Naive thymus-derived CD4-positive, alpha-beta T cell (primary cell): ENCODE measurements at places on chromosomes 6 and 20. TPM values are rescaled to one million over a fixed set of nuclear protein-coding genes. Genes with fewer than 3 reads are reported as not detected.

GRCh38 chr6:70955441-70956190 lies 1.2 kb downstream of the B3GAT2 start:
- peak; percentile 81 for DNase-seq

- DNase-seq, result no peak
These were observed 1.0 kb upstream of the HCK start for GRCh38 chr20:32050851-32051556.

- no peak for DNase-seq
These were observed 278.7 kb upstream of the PRND start for GRCh38 chr20:4443016-4443415.

DNA sequence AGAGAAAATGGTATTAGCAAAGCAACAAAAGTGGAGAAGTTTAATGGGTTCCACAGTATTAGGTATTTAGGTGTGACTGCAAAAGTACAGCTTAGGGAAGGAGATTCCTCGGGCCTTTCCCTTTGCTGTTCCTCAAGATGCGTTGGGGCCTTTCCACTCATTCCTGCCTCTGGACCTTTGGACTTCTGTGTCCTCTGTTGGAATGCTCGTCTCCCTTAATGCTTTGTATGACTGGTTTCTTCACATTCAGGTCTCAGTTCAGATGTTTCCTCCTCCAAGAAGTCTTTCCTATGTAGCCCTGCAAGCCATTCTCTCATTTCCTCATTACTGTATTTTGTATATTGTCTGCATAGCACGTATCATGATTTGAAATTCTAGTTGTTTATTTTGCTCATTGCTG lies 39.6 kb downstream of the CTNNBL1 start:
- no peak for DNase-seq

DNA sequence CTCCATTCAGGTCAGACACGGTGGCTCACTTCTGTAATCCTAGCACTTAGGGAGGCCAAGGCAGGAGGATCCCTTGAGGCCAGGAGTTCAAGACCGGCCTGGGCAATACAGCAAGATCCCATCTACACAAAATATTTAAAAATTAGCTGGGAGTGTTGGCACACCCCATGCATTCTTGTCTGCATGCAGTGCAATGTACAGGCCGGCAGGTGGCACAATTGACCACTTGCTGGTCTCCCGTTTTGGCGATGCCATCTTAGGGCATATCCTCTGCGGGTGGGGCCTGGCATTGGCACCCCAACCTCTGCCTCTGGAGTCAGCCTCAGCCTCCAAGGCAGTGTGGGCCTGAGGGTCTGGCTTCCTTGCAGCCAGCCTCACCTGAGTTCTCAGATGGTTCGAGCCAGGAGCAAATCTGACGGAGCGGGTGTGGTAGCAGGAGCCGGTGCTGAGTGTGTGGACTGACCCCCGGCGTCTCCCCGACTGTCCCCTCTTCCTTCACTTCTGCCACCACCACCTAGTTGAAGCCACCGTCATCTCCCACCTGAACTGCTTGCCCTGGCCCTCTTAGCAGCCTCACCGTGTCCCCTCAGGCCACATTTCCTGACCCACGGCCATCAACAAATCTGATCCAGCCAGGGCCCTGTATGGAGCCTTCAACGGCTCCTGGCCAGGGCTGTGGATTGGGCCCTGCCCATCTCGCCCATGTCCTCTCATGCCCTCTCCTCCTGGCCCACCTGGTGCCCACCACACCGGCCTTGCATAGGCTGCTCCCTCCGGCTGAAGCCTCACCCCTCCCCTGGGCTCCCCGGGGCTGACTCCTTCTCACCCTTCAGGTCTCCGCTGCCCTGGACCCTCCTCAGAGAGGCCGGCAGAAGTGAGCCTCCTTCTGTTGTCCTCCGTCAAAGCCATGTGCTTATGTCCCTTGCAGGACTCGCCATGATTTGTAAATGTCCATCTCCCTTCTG lies 44.0 kb downstream of the EFCAB8 start:
- DNase-seq, result peak; percentile 54

DNA sequence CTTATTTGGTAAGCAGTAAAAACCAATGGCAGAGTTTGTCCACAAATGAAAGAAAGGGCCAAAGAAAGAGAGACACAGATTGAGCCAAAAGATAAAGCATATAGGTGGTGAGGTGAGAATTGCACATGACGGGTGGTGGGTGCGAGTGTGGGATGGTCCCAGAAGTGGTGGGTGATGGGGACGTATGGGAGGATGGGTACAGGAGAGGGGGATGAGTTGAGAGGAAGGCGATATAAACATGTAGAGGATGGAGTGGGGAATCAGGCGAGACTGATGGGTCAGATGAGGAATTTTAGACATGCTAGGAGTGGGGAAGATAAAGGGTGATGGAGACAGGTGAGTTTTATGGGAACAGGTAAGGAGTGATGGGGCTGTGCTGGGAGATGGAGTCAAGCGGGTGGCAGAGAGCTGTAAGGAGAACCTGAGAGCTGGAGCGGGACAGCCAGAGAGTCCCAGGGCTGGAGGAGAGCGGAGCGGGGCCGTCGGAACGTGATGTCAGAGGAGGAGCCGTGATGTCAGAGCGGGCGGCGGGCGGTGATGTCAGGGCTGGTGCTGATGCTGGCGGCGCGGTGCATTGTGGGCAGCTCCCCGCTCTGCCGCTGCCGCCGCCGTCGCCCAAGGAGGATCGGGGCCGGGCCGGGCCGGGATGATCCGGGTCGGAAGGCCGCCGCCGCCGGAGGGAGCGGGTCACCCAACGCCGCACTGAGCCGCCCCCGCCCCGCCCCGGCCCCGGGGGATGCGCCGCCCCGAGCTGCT lies at the start of gene TTBK1:
TTBK1 (plus strand) TSS at position 574 of the 756 bp plus-strand sequence. CDS start 3,180 bp downstream, outside the sequence.
- peak; percentile 49 for DNase-seq

GRCh38 chr6:34338811-34339210 lies 53.7 kb downstream of the NUDT3 start:
- DNase-seq, result no peak

GRCh38 chr20:32439132-32439829 lies 81.2 kb downstream of the ASXL1 start:
- no peak for DNase-seq

DNA sequence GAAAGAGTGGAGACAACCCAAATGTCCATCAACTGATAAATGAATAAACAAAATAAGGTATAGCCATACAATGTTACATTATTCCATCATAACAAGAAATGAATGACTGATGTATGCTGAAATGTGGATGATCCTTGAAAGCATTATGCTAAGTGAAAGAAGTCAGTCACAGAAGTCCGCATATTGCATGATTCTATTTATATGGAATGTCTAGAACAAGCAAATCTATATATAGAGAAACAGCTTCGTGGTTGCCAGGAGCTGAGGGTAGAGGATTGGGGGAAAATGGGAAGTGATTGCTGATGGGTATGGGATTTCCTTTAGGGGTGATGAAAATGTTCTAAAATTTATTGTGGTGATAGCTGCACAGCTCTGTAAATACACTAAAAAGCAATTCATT lies 196.8 kb downstream of the ATXN1 start:
- no peak for DNase-seq

DNA sequence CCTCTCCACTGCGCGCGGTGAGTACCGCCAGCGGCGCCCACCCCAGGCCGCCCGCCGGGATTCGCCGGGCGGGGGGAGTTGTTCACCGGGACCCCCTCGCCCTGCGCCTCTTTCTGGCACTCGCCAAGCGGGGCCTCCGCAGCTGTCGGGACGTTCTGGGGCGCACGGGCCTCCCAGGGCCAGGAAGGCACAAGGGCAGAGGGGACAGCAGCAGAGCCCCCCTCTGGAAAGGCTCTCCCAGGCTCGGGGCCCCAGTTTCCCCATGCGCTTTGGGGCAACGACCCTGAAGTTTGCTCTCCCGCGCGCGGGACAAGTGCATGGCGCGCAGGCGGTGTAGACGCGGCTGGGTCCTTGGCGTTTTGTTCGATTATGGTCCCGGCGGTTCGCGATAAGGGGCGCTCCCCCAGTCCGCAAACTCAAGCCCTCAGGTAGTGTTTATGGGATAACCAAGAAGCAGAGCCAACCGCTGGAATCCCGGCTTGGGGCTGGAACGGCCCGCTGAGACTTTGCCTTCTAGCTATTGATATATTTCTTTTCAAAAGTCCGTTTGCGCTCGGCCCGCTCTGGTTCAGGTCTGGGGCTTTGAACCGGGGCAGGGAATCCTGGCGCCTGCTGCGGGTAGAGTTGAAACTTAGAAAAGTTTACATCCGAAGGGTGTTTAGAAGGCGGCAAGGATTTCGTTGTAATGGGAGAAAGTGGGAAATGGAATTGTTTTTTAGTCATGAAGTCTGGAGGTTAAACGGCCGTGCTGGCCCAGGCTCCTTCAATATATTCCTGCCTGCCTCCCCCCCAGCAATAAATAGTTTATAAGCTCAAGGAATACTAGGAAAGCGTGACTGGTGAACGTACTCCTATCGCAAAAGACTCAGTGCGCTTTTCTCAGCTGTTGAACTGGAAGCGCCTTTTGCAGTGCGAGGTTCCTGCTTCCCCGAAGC lies 595 bp downstream of the EYA2 start:
- DNase-seq, result no peak

GRCh38 chr6:33739571-33739970 lies 7.1 kb downstream of the IP6K3 start:
- DNase-seq, result no peak

DNA sequence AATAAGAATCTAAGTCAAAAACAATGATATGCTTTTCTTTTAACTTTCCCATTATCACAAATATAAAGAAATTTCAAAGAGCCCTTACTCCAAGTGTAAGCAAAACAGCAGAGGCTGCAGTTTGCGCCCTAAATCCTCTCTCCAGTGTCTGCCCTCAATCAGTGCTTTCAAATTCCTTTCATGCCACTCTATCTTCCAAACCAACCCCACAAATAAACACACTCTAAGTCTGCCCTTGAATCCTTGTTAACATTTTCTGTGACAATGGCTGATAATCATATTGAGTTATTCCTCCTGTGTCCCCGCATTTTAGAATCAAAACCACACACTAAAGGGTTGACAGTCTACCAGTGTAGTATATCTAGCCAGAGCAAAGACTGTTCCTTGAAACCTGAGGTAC lies 317.9 kb upstream of the MARCKS start:
- no peak for DNase-seq

GRCh38 chr6:157521362-157522335 lies 140.7 kb downstream of the ZDHHC14 start:
- no peak for DNase-seq

DNA sequence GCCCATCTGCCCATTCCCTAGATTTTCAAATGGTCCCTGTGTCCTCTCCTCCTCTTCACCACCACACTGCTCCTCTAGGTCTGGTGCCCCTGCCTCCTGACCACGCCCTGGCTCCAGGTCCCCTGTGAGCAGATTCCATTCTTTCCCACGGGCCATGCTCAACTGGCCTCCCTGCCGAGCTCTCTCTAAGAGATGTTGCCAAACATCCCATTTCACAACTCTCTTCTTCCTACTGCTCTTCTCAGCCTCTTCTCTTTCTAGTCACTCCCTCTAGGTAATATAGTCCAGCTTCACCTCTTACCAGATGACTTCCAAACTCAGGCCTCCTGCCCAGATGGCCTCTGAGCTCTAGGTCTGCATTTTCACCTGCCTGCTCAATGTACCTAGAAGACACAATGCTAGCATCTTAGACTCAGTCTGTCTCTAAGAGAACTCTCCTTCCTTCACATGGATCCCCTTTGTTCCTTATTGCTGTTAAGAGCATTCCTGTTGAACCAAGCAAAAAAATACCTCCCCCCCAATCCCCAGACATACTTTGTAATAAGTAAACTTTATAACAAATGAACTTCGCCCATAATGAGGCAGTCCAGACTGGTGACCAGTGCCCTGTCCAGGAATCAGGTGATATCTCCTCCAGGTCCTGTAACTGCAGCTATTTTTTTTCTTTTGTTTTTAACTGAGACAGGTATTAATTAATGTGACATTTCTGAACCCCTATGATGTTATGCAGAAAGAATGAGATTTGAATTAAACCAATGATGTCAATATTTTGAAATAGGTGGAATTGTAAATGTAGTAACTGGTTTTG lies 79.0 kb downstream of the LYRM4 start:
- no peak for DNase-seq

DNA sequence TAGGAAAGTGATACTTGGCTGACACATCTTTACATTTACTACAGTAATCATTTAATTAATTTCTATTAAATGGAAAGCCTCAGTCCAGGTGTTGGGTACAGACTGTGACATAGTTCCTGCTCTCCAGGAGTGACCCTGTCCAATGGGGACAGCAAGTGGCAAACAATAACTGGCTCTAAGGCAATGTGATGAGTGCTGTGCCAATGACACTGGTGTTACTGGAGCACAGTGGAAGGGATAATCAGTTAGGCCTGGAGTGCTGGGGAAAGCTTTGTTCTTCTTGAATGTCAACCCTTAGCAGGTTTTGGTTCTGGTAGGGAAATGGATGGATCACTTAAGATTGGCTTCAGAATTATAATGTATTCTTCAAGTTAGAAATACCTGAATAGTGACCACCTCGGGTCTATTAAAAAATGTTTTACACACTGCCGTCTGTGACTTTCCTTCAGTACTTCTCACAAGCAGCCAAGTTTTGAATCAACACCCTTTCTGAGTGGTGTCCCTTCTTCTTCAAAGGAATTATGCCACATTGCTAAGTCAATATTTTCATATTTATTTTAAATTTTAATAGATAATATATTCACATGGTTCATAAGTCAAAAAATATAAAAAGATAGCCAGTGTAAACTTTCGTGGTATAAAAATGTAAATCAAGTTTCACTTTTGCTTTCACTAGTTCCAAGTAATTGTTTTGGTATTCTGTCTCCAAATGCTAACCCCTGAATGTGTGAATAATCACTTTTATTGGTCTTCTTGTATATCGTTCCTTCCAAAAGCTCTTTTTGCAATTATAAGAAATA lies 9.6 kb downstream of the CMTR1 start:
- peak; percentile 2 for DNase-seq

GRCh38 chr6:163956571-163957407 lies 542.3 kb downstream of the QKI start:
- DNase-seq, result peak; percentile 50

DNA sequence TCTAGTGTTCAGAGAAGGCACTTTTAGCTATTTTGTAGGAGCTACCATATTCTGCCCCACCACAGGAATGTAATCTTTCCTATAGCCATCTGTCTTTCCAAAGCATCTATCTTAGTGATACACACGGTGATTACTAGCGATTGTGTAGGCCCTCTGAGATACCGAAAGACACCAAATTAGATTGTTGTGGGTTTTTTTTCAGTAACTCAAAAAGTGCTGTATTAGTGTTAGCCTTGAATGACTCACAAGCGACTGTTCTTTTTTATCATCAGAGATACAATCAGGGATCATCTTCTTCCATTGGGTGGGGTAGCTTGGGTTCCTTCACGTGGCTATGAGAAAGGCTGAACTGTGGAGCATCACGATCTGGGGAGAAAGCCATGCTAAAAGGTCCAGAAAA lies 160.2 kb downstream of the MTFR2 start:
- DNase-seq, result no peak

- DNase-seq, result peak; percentile 0
These were observed 600 bp downstream of the XPO5 start for GRCh38 chr6:43575105-43575771.

- DNase-seq, result no peak
These were observed 6.0 kb upstream of the ZBTB22 start for GRCh38 chr6:33323623-33323948.

DNA sequence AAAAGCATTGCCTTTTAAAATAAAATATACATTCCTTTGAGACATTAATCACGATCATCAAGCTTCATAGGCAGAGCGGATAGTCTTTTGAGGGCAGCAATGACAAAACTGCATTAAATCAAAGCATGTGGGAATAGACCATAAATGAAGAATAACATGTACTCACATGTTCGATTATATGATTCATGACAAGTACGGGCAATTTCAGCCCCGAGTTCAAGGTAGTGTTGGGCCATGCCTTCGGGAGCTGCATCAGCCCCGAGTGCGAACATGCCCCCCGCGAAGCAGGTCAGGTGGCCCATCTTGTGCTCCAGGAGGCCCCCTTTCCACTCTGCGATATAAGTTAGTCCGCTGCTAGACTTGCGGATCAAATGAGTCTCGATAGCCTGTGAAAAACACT lies 111.0 kb upstream of the FAM184A start:
- no peak for DNase-seq

Gene LY6G5C
- 2.4 TPM for total RNA-seq

Gene CTAGE9
- not detected for total RNA-seq
